HepG2 (cell line): ENCODE measurements at places on chromosomes 11 and 22.
A peak's percentile ranks its signal among the peaks of the same experiment; 100 is the strongest.

DNA sequence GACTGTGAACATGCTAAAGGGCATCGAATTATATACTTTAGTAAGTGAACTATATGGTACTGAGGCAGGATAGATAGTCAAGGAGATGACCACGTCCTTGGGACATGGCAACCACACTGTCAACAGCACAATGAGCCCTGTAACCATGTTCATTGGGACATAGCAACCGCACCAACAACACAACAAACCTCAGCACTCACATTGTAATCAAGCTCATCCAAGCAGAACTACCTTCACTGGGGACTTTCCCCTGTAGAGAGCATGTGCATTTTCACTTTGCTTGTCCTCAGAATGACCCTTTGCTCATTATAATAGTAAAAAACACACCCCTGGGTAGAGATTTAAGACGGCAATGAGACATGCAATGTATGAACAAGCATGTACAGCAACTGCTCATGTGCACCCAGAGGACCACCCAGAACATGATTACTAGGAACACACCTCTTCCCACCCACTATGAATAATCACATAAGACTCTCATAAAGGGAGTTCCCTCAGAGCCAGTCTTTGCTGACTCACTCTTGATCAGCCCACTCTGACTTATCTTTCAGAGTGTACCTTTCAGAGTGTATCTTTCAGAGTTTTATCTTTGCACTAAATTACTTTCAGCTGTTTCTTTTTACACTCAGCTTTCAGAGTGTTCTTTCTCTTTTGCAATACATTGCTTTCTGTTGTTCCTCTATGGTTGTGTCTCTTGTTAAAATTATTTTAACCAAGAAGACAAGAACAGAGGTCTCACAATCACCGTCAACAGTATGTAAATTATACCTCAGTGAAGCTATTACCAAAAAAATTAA lies 4.1 kb upstream of the PLAAT2 start:
- DNase-seq, result peak; percentile 32

GRCh38 chr22:17233348-17234043 lies 14.3 kb upstream of the ADA2 start:
- no peak for DNase-seq

DNA sequence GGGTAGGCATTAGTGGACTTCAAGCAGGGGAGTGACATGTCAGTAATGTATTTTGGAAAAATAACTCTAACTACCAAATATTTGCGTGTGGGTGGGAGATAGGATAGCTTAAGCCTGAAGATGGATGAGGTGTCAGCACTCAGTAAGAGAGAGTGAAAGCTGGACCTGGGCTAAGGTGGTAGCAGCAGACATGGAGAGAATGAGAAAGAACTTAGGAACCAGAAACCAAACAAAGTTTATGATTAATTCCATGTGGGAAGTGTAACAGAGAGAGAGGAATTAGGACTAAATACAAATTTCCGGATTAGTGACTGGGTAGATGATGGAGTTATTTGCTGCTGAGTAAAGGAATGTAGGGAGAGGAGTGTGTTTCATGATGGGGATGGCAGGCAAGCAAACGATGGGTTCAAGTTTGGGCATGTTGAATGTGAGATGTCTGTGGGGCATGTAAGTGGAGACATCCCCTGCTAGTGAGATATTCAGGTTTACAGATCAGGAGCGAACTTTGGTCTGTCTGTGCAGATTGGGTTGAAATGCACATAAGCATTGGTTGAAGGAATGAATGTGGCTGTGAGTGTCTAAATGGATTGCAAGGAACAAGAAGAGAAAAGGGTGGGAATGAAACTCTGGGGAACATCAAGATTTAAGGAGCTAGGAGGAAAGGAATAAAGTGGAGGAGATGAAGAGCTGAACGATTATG lies 185.6 kb upstream of the MTMR2 start:
- DNase-seq, result peak; percentile 15

DNA sequence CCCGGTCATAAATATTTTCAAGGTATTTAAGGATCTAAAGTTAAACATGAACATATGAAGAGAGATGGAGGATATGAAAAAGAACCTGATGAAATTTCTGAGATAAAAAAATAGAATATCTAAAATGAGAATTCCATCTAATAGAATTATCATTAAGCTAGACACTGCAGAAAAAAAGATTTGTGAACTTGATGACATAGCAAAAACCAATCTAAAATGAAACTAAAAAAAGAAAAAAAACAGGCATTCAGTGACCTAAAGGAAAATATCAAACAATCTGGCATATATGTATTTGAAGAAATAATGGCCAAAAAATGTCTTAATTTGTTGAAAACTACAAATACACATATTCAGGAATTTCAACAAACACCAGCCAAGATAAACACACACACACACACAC lies 81.6 kb upstream of the ZC3H12C start:
- no peak for DNase-seq

- DNase-seq, result no peak
These were observed 17.4 kb downstream of the LMO2 start for GRCh38 chr11:33874433-33874832.

DNA sequence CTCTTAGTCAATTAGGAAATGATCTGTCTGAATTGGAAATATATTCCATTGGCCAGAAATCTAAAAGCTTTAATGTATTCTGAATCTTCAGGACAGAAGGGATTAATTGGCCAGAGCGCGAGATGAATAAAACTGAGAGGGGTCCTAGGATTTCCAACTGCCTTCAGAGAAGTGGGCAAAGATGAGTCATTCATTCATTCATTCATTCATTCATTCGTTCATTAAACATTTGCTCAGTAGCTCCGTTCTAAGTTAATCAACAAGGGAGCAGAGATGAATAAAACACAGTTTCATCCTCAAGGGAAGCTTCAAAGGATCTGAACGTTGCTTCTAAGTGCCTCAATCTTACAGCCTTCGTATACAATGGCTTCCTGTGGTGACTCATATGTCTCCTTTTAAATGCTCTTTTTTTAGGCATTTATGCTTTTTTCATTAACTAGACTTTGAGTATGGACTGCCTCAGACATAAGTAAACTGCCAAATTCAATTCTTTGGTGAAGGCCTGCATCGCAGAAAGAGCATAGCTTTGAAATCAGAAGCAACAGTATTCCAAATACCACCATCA lies 537.4 kb upstream of the CCDC90B start:
- DNase-seq, result no peak

- no peak for DNase-seq
These were observed 20.9 kb downstream of the BRSK2 start for GRCh38 chr11:1410366-1411291.

DNA sequence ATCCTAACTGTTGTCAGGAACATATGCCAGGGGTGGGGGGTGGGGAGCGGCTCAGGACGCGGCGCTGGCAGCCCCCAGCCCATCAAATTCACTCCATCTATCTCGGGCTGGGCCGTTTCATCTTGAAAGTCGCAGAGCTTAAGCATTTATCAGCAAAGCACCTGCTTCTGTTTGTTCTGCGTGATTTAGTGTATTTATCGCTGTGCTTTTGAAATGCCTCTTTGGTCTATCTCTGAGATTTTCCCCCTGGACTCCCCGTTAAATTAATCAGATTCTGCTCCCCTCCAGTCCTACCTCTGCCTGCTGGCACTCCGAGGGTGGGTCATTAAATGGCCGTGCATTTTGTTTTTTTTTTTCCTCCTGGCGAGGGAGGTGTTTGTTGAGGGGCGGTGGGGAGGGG lies 446.2 kb downstream of the TBC1D22A start:
- no peak for DNase-seq

- no peak for DNase-seq
These were observed 451 bp upstream of the HDHD5 start for GRCh38 chr22:17159504-17159951.

DNA sequence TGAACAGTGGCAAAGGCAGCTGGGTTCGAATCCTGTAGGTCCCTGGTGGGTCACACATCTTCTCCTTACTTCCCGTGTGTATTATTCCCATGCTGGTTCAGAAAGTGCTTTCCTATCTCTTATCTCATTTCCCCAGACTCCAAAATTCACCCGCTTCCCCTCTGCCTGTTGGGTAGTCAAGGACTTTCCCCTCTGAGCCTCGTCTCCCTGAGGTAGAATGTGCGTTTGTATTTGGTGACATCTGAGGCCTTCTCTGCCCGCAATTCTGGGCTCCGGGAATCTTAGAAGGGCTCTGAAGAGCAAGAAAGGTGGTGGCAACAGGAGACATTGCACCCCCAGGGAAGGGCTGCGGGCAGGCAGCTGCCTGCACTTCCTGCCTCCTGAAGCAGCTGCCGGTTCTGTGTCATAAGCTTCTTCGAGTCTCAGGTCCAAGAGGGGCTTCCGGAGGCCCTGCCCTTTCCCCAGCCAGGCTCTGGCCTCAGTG lies 5.9 kb downstream of the LRRC32 start:
- DNase-seq, result no peak

DNA sequence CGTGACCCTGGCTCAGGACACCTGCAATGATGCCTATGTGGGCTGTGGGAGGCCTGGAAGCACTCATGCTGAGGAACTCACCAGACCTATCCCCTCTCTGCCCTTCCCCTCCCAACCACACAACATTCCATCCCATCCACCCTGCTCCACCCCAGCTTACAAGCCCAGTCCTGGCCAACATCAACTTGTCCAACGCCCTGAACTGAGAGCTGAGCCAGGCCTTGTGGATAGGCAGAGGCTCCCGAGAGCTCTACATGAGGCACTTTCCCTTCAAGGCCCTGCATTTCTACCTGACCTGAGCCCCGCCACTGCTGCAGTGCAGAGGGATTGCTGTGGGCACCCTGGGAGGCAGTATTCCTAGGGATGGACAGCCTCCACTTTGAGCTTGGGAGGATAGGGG lies 112.4 kb downstream of the PDE2A start:
- DNase-seq, result no peak

DNA sequence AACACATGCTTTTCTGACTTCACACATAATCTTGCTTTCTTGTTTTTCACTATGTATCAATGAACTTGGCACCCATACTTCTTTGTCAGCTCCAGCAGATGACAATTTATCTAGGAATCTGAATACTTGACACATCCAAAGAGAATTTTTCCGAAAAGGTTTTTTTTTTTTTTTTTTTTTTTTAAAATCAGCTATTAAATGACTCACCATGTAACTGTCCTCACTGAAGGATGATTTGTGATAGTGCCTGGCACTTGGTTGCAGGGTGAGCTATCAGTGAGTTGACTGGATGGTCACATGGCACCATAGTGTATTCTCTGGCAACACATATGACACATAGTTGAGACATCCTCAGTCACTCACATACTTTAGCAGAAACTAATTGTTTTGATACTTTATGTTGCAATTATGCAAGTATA lies 133.4 kb upstream of the E2F8 start:
- DNase-seq, result no peak

DNA sequence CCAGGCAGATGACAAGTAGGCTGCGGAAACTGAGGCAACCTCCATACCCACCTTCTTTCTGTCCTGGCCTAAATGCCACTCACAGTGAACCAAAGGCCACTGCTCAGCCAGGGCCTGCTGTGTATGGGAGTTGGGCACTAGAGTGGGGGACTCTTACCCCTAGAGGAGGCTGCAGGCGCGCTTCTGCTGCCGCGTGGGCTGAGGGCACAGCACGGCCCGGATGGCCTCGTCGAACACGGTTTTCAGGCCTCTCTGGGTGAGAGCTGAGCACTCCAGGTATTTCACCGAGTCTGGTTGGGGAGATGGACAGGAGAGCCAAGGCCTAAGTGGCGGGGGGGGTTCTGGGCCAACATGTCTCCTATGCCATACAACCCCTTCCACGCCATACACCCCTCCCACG lies 14.2 kb upstream of the SSTR3 start:
- DNase-seq, result no peak
